Hematopoietic multipotent progenitor cell treated with erythropoietin and hydrocortisone succinate and interleukin-3 and kit ligand, for 15 days (in vitro differentiated cells): ENCODE measurements at places on chromosomes 7 and 10.

DNA sequence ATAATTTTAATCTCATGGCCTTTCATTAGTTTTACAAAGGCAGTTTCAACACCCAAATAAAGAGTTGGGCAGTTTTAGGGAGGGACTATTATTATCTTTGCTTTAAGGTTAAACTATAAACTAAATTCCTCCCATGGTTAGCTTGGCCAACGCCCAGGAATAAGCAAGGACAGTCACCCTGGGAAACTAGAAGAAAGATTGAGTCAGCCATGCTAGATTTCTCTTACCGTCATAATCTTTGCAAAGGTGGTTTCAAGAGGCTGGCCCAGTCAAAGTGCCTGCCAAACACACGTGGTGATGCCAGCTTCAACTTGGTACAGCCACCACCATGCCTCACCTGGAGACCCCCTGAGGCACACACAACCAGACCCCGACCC, 317.4 kb upstream of the SP8 start:
- DNase-seq, result no peak

GRCh38 chr7:28570970-28571288, 158.6 kb downstream of the CREB5 start:
- DNase-seq, result no peak

DNA sequence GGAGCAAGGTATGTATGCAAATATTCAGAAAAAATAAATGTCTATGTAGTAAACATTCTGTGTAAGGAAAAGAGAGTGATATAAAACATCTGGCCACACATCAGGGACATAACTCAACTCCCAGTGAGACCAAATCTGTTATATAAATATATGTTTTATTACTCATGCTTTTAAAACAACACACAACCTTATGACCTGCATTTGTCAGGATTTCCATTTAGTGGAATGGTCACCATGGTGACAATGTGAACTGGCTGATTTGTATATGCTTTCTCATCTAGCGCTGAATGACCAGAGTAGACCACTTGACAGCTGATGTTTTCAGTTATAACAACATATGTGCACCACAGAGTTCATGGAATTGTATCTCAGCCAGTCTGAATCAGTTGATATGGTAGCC, 551.7 kb downstream of the HTR7 start:
- DNase-seq, result no peak

DNA sequence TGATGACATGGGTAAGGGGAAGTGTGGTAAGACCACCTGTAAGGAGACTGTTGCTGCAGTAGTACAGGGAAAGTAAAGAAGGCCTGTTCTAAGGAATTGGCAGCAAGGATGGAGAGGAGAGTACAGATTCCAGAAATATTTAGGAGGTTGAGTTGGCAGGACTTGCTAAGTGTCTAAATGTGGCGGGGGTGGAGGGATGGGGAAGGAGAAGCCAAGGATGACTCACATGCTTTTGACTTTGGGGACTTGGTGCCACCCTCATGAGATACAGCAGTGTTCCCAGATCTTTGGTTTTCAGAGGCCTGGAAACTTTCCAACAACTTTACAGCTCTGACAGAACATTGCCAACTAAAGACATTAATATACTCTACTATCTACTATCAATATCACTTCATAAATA, 45.4 kb downstream of the CDK6 start:
- DNase-seq, result no peak

GRCh38 chr10:103820101-103821062, 35.0 kb downstream of the SH3PXD2A start:
- DNase-seq, result no peak

- DNase-seq, result no peak
Observed at GRCh38 chr10:117500456-117500855, 42.1 kb upstream of the EMX2 start.

- DNase-seq, result no peak
Observed at GRCh38 chr7:123995617-123996326, 37.1 kb downstream of the TMEM229A start.

DNA sequence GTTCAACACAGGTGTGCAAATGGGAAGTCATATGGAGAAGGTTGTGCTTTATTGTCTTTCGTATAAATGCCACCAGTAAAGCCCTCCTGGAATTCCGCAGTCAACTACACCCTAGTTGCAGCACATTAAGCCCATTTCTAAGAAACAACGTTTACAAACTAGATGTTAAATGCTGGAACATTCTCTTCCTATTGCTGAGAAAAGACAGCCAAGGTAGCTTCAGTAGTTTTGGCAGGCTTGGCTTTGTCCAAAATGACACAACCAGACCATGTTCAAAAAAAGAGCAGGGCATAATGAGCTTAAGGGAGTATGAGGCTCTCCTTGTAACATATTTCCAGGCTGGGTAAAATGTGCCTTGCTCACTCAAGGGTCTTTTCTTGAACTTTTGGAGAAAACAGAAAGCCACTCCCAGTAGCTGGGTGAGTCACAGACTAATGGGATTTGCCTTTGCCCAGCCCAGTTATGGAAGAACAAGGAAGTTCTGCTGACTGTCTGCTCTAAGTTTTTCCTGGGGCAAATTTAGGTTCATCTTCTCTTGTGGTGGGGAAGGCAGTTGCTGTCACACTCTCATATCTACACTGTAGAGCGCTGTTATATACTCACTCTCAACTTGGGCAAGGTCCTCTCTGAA, 238.7 kb downstream of the PLXNA4 start:
- DNase-seq, result no peak

- DNase-seq, result no peak
Observed at GRCh38 chr7:152882576-152883310, 123.2 kb downstream of the ACTR3B start.

DNA sequence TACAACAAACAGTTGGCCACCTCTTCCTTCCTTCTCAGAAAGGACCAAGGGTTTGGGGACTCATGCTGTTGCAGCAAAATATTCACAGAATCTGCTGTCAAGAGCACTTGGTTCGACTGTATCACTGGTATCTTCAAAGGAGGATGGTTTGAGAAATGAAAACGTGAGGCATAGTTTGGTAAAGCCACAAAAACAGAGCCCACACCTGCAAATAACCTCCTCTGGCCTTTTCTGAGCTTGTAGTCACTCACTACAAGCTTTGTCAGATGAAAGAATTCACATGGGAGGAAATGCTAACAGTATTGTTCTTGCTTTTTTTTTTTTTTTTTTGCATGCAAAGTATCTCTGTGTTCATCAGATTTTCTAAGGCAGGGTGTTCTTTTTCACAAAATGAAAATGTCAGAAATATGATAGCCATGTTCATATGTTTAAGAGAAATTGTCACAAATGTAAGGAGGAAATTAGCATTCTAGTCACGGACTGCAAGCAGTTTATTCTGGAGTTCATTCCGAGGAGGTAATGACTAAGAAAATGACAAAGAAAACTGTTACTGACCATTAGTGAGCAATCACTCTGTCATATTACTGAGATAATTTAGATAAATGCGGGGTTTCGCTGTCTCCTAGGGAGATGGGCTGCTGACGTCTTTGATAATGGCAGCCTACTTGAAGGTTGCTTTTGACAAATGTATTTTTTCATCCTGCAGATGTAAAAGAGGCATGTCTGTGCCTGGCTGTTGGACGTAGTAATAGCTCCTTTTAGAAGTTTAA, 117.8 kb upstream of the MYO3A start:
- no peak for DNase-seq

DNA sequence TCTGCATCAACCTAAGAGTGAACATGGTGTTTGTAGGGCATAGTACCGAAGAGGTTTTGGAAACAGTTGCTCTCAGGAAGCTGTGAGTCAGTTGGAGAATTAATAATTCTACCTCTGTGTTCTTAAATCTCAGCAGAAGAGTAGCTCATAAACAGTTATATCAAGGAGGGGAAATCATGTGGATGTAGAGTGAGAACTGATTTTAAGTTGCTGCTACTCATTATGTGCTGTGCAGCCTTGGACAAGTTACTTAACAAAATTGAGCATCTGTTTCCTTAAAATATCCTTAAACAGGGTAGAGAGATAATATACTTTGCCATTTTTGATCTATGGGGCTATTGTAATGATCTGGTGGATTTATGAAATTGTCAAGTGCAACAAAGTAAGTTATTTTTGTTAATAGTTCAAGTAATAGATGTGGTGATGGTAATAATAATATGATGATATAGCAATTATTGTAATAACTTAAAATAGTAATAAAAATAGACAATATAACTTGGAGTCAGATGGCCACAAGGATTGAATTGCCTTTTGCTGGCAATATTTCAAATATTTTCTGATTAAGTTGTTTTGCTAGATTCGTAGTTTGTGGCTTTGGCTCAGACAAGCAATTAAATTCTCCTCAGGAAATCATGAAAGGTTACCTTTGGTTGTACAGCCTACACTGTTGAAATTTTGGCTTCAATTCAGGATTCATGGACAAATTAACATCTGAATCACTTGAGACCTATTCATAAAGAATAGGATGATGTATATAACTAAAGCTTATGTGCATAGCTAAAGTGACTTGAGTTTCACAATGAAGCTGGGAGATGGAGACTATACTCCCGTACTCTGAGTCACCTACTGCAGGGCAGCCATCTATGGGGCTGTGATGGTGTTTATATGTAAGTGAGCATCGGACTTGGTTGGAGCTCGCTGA, 228.5 kb downstream of the CDK14 start:
- DNase-seq, result no peak

GRCh38 chr7:54781134-54781920, 22.3 kb upstream of the SEC61G start:
- DNase-seq, result peak; percentile 35

DNA sequence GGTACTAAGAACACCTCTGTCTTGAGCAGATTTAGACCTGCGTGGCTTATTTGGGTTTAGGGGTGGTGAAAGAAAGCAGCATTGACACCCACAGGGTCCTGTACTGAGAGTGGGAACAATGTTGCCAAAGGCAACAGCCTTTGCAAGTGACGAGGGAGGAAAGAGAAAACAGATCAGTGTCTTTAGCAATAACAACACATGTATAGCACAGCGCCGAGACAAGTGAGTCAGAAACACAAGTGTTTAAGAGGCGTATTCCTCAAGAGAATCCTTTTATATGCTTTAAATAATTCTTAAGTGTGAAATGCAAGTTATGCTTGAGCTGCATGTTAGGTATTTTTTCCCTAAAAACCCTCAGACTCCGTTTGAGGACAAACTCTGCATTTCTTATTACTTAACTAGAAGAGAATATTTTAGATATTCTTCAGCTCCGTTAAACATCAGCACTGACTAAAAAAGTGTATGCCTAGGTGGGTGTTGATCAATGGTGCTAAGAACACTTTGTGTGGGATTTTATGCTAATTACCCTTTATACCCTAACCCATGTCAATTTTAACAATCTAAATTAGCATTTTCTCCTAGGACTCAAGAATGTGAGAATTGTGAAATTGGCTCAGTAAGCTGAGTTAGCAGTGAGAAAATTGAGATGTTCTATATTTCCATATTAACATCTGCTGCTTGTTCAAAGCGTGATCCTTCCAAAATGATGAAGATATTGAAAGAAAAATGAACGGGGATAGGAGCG, 1095.4 kb upstream of the CELF2 start:
- no peak for DNase-seq
